GM19239 (cell line): ENCODE measurements at places on chromosomes 2 and 18.

DNA sequence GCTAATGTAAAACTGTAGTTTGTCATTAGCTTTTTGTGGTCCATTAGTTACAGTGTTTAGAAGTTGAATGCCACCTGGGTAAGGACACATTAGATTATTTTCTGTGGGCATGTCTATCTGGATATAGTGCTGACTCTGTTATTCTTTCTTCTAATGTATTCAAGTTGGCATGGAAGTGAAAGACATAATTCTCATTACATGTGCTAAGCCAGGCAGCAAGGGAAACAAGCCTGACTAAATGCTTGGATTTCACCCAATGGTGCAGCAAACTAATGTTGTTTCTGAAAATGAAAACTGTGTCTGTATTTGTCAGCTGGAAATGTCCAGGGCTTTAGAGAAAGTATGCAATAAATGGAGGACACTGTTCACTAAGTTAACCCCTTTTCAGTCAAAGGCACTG, 100.7 kb downstream of the NUP35 start:
- DNase-seq: no peak

DNA sequence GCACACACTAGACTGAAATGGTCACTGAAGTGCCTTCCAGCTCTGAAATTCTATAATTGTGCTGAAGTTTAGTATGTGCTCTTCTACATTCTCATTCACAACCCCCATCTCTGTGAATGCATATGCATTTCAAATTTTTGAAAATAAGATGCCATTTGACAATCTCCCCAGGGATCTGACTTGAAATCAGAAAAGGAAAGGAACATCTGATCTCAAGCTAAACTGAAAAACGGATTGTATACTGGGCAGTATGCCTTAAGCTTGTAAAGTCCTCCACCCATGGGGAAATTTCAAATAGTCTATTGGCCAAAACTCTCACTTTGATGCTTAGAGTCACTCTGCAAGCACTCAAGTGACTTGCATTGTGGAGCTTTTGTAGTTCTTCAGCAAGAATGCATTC, 22.9 kb downstream of the FAP start:
- DNase-seq: no peak

GRCh38 chr2:150166313-150167051, 321.0 kb downstream of the RND3 start:
- no peak for DNase-seq

GRCh38 chr2:128779301-128780095, 460.8 kb upstream of the HS6ST1 start:
- no peak for DNase-seq

GRCh38 chr2:195270466-195271039, 386.5 kb upstream of the SLC39A10 start:
- no peak for DNase-seq

DNA sequence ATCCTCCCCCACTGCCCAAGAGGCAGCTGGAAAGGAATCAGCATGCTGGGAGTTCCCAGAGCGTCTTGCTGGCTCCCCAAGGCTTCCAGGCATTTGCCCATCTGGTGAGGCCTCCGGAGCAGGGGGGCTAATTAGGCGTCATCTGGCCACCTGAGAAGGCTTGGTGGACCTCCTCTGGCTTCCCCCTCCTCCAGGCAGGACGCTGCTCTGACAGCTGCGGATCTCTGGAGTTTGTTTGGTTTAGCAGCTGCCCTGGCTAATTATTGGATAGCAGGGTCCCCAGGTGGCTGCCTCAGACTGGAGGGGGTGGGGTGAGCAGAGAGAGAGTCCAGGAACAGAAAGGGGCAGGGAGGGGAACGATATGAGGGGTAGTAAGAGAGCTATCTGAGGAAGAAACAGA, 425.2 kb upstream of the MEX3C start:
- DNase-seq: no peak

DNA sequence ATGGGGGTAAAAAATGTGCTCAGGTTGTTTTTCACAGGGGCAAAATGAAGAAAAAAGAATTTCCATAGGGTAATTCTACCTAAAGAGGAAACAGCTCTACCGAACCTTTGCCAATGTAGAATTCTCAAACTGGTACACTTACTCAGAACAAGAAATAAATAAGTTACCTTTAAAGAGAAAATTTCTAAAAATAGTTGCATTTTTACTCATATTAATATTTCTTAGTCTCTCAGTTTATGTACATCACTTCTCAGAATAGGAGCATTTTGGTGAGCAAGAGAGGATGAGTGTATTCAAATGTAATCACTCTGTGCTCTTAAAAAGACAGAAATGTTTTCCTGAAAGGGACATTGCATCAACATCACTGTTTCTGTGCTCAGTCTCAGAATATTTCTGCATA, 574.7 kb upstream of the SLC8A1 start:
- no peak for DNase-seq

DNA sequence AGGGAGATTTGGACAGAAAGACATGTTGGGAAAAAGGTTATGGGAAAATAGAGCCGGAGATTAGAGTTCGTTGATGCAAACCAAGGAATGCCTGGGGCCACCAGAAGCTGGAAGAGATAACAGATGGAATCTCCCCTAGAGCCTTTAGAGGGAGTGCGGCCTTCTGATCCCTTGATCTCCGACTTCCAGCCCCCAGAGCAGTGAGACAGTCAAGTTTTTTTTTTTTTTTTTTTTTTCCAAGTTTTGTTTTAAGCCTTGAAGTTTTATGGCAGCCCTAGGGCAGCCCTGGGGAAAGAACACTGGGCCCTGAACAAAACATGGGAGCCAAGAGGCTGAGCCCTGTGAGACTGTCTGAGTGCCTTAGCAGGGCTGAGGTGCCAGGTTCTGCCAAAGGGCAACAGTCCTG, 6.5 kb downstream of the DGKD start:
- DNase-seq: no peak

DNA sequence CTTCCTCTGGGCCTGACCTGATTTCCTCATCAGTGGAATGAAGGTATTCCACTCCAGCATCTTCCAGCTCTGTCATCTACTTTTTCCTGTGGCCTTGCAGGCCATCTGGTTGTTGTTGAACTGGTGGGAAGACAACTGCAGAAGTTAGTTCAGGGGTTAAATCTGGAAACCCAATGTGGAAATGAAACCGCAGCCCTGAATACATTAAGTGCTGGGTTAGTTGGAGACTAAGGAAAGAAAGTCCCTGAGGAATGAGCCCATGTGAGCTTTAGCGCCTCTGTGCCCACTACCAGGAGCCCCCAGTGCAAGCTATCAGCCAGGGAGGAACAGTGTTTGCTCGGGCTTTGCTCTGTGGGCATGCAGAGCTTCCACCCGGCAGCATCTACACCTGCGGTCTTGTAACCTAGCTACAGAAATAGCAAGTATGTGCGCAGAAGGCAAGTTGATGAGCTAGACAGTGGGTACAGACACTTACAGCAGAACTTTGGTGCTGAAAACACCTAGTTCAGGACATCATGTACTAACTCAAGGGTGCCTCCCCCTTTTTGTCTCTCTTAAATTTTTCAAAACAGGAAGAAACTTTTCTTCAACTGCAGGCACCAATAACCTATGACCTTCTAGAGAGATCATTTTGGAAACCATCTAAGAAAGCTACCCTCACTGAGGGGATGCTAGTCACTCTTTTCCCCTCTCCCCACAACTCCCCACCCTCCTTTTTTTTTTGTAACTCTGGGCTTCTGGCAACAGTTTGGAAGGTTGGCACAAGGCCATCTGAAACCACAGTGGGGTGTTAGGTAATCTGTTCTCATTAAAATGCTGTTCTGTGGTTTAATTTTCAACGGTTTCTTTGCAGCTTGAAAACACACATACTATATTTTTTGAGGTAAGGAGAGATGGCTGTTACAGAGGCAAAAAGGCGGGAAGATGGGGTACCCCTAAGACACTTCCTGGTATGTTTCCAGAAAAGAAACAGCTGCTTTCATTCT, 18.3 kb upstream of the CXCR4 start:
- DNase-seq: no peak

DNA sequence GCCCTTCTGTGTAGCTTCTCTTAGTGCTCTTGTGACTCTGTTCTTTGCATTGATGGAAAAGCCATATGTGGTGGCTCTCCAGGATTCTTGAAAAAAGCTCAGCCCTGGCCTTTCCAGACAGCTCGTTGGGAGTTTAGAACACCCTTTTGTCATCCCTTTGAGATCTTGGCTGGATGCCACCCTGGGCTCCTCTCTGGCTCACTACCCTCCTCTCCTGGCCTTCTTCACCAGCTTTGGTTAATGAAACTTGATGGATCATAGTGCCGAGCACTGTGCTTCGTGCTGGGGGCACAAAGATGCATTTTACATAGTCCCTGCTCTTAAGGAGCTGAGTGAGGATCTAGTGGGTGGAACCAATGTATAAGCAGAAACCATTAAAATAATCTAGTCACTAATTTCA, 15.6 kb upstream of the FHOD3 start:
- DNase-seq: no peak

GRCh38 chr2:203583084-203583695, 48.1 kb upstream of the RAPH1 start:
- no peak for DNase-seq

- DNase-seq: no peak
These were observed 27.0 kb downstream of the LDLRAD4 start for GRCh38 chr18:13245481-13246000.

DNA sequence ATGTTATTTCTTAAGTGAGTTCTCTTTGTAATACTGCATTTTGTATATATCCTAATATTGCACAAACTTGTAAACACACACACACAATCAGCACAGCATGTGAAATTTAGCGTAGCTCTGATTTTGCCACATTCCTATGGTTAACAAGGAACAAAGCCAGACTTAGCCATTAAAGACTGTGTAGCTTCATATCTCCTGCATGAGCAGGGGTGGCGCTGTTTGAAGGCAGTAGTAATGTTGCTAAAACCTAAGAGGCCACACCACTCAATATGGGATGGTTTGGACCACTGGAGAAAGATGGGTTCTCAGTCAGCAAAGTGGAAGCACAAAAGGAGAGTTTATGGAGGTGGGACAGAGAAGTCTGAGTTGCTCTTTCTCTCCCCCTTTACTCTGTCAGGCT, 61.1 kb upstream of the RND3 start:
- DNase-seq: no peak

DNA sequence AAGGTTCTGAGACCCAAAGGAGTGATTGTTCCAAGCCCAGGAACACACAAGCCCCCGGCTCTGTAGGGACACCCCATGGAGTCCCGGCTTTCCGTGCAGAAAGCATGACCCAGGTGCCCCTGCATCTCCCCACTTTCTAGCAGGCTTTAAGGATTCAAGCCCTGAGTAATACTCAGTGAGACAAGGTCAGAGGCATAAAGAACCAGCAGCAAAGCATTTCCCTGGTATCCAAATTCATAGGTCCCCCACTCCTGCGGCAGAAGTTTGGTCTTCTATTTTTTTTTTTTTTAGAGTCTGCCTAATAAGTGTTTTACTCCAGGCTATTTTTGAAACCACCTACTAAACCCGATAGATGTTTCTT, 16.3 kb downstream of the TSHZ1 start:
- DNase-seq: no peak

- DNase-seq: no peak
These were observed 14.1 kb downstream of the LIMS1 start for GRCh38 chr2:108548208-108549003.

GRCh38 chr2:204909791-204910190, 364.5 kb downstream of the PARD3B start:
- DNase-seq: no peak

DNA sequence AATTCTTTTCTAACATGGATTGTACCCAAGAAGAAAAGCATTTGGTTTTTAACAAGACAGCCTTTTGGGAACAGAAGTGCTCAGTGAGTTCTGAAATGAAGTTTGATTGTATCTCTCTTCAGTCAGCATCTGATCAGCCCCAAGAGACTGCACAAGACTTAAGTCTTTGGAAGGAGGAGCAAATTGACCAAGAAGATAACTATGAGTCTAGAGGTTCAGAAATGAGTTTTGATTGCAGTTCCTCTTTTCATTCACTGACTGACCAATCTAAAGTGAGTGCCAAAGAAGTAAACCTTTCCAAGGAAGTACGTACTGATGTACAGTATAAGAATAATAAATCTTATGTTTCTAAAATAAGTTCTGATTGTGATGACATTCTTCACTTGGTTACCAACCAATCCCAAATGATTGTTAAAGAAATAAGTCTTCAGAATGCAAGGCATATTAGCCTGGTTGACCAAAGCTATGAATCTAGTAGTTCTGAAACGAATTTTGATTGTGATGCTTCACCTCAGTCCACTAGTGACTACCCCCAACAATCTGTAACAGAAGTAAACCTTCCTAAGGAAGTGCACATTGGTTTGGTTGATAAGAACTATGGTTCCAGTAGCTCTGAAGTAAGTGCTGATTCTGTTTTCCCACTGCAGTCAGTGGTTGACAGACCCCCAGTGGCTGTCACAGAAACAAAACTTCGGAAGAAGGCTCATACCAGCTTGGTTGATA, 31.2 kb downstream of the ZDBF2 start:
- DNase-seq: no peak

DNA sequence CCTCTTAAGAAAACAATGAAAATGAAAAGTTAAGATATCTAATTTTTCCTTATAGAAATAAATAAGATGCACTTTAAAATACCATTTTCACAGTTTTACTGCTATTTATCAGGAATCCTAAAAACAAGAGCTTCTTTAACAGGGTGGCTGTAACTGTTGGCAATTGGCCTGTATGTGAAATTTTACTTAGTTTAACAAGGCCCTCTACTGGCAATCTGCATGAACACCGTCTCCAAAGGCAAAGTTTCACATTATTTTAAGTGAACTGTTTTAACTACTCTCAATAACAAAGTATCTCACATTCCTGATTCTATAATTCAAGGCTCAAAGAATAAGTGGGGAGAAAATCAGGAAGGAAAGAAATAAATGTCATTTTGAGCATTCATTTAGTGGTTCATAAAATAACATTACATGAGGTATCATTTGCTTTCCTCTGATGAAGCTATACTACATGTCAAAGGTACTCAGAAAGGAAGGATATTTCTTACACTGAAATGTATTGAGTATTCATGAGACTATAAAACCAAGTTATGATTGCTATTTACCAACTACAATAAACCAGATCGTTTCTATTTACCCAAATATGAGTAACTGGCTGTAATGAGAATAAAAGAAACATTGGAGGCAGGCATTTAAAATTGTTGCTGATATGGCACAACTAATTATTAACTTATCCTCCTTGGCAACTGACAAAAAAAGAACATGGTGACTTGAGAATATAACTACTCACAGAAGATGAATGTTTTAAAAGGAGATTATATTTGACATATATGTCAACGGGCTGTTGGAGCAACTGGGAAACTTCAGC, 7.0 kb downstream of the NCKAP5 start:
- peak; percentile 14 for DNase-seq

DNA sequence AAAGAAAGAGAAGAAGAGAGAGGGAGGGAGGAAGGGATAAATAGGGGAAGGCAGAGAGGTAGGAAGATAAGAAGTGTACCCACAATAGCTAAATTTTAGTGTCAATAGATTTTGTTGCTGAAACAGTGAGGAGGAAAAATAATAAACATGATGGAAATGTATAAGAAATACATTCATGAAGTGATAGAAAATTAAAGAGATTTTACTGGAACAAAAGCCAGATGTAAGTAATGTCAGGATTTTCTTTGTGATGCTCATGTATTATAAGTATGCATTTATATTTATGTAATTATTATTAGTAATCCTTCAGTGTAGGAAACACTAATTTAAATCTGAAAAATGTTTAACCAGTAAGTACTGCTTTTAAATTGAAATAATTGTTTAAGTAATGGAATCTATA, 1125.2 kb upstream of the FANCL start:
- DNase-seq: no peak
